ENCODE measurements at places on chromosomes 11 and 22.
A peak's percentile ranks its signal among the peaks of the same experiment; 100 is the strongest.

- DNase-seq = peak; percentile 31
These were observed 9.1 kb downstream of the SLC3A2 start for GRCh38 chr11:62889484-62890437.

DNA sequence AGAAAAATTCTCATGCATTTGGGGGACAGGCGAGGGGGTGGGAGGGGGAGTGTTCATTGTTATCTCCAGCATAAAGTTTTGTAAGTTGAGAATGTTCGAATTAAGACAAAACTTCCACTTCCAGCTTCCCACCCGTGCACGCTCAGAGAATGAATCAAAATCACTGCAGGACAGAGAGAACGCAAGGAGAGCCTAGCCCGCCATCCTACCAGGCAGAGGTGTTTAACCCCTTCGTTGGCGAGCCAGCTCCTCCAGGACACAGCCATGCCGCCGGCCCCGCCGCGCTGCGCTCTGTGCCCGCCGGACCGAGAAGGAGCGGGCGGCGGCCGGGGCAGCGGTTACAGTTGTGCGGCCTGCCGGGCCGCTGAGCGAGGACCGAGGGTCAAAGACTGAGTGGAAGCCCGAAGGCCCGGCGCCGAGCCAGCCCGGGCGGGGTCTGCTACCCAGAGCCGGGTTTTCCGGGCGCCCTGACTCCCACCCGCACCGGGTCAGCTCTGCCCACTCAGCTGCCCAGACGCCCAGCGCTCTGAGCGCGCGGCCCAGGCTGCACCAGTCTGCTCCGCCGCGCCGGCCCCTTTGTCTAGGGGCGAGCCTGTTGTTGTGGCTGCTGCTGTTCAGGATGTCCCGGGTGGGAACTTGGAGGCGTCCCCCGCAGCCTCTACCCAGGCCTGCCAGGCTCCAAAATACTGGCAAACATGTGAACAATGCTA is at the start of gene NOX4:
Gene NOX4, minus strand, starts transcription at position 395 of the 710 bp plus-strand sequence. Its CDS starts 129 bp downstream, at position 266.
- DNase-seq = no peak

GRCh38 chr11:121221496-121222200 is 70.9 kb upstream of the SC5D start:
- DNase-seq = no peak

DNA sequence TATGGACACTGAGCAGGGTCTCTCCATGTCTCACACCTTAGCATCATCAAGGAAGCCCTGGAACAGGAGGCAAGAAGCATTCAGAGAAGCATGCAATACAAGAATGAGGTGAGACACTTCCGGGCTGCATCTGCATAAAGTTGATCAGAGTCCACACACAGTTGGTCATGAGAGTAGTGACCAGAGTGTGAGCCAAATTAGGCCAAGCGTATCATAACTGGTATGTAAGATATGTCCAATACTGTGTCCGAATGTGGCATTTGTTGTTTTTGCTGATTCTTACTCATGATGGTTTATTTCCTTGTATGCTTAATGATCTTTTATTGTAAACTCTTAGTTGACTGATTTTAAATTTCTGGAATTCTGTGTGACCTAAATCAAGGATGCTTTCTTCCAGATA is 315.7 kb downstream of the INSC start:
- DNase-seq = no peak

- DNase-seq = no peak
These were observed 63.2 kb downstream of the PACS1 start for GRCh38 chr11:66133216-66133775.

- no peak for DNase-seq
These were observed 633.0 kb downstream of the TBC1D22A start for GRCh38 chr22:47395481-47395880.

GRCh38 chr22:47213571-47214230 is 451.3 kb downstream of the TBC1D22A start:
- peak; percentile 55 for DNase-seq

DNA sequence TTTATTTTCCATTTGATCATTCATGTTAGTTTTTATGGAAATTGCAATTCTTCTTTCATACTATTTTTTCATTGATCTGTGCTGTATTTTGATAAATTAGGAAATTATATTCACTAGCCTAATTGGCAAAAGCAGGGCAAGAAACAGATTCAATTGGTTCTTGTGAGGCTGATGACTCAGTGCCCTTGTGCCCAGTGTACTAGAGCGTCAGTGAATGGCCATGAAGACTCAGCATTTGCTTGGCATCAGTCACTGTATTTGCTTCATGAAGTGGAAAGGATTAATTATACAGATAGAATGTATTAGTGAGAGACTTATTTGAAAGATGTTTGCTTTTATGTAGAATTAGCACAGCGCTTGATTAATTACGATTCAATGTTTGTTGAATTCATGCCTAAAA is 31.8 kb downstream of the MRGPRX1 start:
- no peak for DNase-seq

DNA sequence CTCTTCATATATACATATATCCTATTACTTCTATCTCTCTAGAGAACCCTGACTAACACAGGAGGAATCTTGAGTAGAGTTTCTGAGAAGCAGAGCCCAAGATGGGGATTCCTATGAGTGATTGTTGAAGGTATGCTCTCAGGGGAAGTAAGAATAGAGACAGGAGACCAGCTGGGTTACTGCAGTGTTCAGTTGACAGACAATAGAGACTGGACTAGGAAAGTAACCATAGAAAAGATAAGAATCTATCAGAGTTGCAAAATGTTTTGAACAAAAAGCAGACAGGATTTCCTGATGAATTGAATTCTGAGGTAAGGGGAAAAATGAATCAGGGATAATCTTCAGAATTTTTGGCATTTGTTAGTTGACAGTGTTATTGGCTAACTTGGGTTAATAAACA is 54.4 kb downstream of the SLC17A6 start:
- no peak for DNase-seq

DNA sequence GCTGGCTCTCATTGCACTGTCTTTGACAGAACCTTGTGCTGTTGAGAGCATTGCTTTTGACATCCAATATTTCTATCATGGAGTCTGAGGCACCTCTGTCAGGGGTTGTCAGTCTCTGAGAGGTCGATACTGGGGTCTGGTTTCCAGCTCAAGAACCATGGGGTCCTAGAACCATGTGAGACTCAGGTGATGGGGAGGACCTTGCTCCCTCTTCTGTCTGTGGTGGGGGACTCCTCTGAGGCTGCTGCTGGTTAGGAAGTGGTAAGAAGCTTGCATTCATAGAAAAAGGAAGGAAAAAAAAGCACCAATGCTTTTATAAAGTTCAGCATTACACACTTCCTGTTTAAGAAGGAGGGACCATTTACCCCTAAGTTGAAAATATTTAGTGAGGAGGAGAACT is 91.8 kb upstream of the CD44 start:
- DNase-seq = no peak

DNA sequence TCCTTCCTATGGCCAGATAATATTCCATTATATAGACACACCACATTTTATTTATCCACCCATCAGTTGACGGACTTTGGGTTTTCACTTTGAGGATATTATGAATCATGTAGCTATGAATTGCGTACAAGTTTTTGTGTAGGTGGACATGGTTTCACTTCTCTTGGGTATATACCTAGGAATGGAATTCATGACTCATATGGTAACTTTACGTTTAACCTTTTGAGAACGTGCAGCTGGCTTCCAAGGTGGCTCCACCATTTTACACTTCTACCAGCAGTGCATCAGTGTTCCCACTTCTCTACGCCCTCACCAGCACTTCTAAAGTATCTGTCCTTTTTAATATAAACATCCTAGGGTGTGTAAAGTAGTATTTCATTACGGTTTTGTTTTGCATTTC is 112.0 kb downstream of the PLEKHA7 start:
- peak; percentile 44 for DNase-seq

DNA sequence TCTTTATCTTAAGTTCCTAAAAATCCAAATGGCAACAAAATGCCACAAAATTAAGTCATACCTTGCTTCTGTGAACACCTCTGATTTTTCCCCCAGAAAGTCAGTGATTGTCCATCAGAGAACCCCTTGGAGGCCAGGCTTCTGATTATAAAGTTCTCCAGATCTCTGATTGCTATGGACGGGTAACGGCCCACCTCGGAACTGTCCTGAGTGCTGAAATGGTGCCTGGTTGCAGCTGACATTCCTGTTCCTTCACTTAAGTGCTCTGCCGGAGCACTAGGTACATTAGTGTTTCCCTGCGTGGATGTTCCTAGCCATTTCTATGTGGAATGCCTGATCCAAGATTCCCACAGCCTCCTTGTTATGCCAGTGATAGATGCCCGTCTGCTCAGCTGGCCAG is 85.0 kb downstream of the CHST1 start:
- DNase-seq = no peak

DNA sequence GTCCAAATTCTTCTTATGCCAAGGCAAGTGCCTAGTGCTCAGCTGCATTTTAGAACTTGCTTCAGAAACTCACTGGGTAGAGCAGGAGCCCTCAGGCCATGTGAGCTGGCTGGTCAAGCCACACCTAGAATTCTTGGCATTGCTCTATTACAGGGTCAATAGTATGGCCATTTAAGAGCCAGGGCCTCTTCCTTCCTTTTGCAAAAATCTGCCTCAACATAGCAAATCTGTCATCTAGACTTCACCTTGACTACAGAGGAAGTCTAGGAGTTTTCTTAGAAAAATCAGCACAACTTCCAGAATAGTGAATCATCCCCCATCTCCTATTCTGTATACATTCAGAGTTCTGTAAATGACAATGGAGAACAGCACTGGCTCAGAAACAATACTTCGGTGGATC is 112.0 kb upstream of the TTC12 start:
- no peak for DNase-seq

GRCh38 chr11:70207531-70208131 is 4.5 kb downstream of the FADD start:
- no peak for DNase-seq

DNA sequence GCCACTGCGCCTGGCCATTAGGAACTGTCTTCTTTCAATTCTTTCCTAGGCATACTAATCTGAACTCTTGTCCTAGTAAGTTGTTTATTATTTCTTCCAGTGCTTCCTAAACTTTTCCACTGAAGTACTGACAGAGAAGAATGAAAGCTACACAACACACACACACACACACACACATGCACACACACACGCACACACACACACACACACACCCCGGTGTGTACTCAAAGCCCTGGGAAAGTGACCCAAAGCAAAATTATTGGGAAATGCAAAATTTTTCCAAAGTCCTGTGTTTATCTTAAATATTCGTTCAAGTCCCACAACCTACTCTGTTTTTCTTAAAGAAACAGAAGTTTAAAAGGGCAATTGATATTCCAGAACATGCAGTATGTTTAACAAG is 19.4 kb upstream of the SIK2 start:
- DNase-seq = no peak

DNA sequence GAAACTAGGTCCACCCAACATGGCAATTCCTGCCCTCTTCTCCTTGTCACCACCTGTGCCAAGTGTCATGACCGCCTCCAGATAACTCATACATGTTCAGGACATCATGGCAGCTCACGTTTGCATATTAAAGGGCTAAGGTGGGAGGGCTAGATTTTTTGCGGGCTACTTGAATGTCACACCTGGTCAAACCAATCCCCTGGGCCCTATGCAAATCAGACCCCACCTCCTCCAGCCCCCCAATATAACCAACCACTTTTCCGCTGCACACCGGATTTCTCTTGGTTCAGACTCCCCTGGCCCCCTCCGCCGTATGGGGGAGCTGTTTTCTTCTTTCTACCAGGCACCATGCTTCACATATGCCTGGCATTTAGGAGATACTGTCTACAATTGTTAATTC is 12.6 kb downstream of the UPB1 start:
- no peak for DNase-seq

GRCh38 chr11:93869830-93870229 is 19.4 kb upstream of the VSTM5 start:
- DNase-seq = no peak

GRCh38 chr11:1350086-1350725 is 39.5 kb upstream of the BRSK2 start:
- no peak for DNase-seq
